ENCODE measurements at places on chromosomes 6 and 20.

GRCh38 chr6:101816716-101817115 lies 423.2 kb downstream of the GRIK2 start:
- H3K27ac ChIP-seq: no peak overlapping the region
- H3K27me3 ChIP-seq: no peaks in the 10 kb centered on the region
- no peak for DNase-seq
- H3K4me3 ChIP-seq: no peak overlapping the region
- no peaks in the 10 kb centered on the region for H3K4me1 ChIP-seq

GRCh38 chr6:64459411-64459944 lies 823.9 kb downstream of the PHF3 start:
- no peaks in the 10 kb centered on the region for H3K27me3 ChIP-seq
- H3K36me3 ChIP-seq: no peaks in the 10 kb centered on the region
- no peak for DNase-seq
- H3K27ac ChIP-seq: no peak overlapping the region
- H3K4me3 ChIP-seq: no peak overlapping the region
- no peaks in the 10 kb centered on the region for H3K4me1 ChIP-seq

- H3K36me3 ChIP-seq: no peaks in the 10 kb centered on the region
- H3K4me3 ChIP-seq: no peak overlapping the region
- no peaks in the 10 kb centered on the region for H3K27me3 ChIP-seq
- H3K4me1 ChIP-seq: no peaks in the 10 kb centered on the region
Measured at GRCh38 chr6:77143659-77144447, 319.4 kb downstream of the HTR1B start.

DNA sequence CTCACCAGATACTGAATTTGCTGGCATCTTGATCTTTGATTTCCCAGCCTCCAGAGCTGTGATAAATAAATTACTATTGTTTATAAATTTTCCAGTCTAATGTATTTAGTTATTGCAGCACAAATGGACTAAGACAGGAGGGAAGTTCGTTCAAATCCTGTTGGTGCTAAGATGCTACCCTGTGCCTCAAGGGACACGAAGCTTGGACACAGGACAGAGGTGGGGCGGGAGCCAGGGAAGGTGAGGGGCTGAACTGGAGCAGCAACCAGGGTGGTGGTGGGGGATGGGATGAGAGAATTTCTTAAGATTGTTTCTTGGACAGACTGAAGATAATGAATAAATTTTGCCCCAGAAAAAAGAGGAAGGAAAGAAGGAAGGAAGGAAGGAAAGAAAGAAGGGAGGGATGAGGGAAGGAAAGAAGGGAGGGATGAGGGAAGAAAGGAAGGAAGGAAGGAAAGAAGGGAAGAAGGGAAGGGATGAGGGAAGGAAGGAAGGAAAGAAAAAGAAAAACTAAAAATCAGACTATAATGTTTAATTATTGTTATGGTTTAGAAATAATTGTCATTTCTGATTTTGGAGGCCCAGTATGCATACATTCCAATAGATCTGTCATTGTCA lies 127.2 kb downstream of the CDC5L start:
- H3K4me1 ChIP-seq: no peaks in the 10 kb centered on the region
- DNase-seq: no peak
- H3K27me3 ChIP-seq: no peaks in the 10 kb centered on the region
- H3K27ac ChIP-seq: no peak overlapping the region
- H3K36me3 ChIP-seq: no peaks in the 10 kb centered on the region

- no peak overlapping the region for H3K4me3 ChIP-seq
- no peaks in the 10 kb centered on the region for H3K27me3 ChIP-seq
Measured at GRCh38 chr6:16965689-16966088, 136.2 kb upstream of the STMND1 start.

DNA sequence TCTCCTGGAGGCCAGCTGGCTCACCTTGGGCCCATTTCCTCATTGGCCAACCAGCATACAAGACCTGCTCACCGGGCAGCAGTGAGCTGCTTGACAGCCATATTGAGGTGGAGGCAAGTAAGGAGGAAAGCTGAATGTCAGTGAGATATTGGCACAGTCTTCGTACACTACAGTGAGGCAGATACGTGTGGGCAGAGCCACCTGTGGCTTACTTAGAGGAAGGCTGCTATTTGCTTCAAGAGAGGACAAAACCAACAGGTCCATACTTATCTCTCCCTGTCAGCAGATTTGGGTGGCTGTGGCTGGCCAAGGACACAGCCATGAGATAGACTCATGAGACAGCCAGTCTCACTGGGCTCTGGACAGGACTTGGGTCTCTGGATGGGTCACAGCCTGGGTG lies 15.1 kb upstream of the MCM3 start:
- H3K4me1 ChIP-seq: peaks cover under 1% of the 10 kb centered on the region
- no peak overlapping the region for H3K4me3 ChIP-seq
- H3K27me3 ChIP-seq: no peaks in the 10 kb centered on the region
- no peaks in the 10 kb centered on the region for H3K36me3 ChIP-seq
- DNase-seq: no peak

DNA sequence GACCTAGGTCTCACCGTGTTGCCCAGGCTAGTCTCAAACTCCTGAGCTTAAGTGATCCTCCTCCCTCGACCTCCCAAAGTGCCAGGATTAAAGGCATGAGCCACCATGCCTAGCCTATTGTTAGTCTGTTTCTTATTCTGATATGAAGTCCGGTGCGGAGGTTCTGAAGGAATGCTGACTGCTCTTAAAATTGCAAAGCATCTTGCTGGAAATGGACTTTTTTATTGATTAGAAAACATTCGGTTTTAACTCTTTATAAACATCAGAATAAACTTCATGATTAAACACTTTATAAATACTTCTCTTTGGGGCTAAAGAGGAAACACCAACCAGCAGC lies 3.2 kb downstream of the TNFAIP3 start:
- DNase-seq: no peak
- H3K4me1 ChIP-seq: no peaks in the 10 kb centered on the region

GRCh38 chr6:170476360-170476759 lies 76.7 kb downstream of the PSMB1 start:
- no peaks in the 10 kb centered on the region for H3K36me3 ChIP-seq
- no peak overlapping the region for H3K4me3 ChIP-seq
- no peaks in the 10 kb centered on the region for H3K27me3 ChIP-seq

DNA sequence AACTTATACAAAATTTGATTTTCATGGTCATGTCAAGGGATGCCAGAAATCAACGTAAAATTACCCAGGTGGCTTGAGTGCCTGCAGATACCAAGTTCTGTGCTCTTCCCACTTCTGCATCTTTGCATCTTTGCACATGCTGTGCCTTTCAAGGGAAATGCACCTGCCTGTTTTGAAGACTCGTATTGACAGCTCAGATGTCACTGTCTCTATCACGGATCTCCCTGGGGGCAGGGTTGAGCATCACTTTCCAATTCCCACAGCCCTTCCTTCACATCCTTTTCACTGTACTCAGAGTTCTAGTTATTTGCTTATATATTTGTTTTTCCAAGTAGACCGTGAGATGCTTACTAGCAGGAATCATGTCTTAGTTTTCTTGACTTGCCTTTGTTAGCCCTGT lies 274.2 kb downstream of the CDH26 start:
- no peaks in the 10 kb centered on the region for H3K36me3 ChIP-seq
- no peak overlapping the region for H3K27ac ChIP-seq
- no peak for DNase-seq
- H3K4me1 ChIP-seq: no peaks in the 10 kb centered on the region
- no peak overlapping the region for H3K4me3 ChIP-seq
- H3K27me3 ChIP-seq: no peaks in the 10 kb centered on the region

DNA sequence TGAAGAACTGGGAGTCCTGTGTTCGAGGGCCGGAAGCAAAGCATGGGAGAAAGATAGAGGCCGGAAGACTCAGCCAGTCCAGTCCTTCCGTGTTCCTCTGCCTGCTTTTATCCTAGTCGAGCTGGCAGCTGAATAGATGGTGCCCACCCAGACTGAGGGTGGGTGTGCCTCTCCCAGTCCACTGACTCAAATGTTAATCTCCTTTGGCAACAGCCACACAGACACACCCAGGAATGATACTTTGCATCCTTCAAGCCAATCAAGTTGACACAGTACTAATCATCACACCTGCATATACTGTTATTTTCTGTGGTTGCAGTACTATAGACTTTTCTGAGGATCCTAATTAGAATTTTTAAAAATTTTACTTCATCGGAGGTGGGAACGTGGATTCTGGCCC lies 21.3 kb downstream of the PCMTD2 start:
- H3K4me1 ChIP-seq: no peaks in the 10 kb centered on the region
- no peak overlapping the region for H3K4me3 ChIP-seq
- no peaks in the 10 kb centered on the region for H3K27me3 ChIP-seq
- no peak for DNase-seq

GRCh38 chr6:157323255-157323965 lies at the start of gene TMEM242:
TSS of gene TMEM242 (minus strand) at chr6:157323519. CDS start at chr6:157323499, 20 bp downstream.
- DNase-seq: peak; percentile 92
- H3K27ac ChIP-seq: peak within 1 kb of the TSS; percentile 96
- H3K4me3 ChIP-seq: peak within 1 kb of the TSS; percentile 81

DNA sequence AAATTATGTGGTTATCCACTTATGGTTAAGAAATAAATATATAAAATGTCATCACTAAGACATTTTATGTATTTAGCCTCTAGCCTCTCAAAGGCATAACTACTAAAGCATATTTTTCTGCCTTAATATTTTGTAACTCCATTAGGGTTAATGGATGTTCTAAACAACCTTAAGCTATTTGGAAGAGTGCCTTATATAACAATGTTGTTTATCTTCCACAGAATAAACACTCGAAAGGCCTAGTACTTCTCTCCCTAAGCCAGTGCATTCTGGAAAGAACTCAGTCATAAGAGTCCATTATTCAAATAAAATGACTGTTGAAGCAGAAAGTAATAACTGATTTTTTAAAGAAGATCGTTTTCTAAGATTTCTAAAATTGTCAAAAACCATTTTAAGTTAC lies 15.0 kb upstream of the PRIM2 start:
- DNase-seq: no peak
- no peaks in the 10 kb centered on the region for H3K27me3 ChIP-seq
- H3K36me3 ChIP-seq: no peaks in the 10 kb centered on the region

DNA sequence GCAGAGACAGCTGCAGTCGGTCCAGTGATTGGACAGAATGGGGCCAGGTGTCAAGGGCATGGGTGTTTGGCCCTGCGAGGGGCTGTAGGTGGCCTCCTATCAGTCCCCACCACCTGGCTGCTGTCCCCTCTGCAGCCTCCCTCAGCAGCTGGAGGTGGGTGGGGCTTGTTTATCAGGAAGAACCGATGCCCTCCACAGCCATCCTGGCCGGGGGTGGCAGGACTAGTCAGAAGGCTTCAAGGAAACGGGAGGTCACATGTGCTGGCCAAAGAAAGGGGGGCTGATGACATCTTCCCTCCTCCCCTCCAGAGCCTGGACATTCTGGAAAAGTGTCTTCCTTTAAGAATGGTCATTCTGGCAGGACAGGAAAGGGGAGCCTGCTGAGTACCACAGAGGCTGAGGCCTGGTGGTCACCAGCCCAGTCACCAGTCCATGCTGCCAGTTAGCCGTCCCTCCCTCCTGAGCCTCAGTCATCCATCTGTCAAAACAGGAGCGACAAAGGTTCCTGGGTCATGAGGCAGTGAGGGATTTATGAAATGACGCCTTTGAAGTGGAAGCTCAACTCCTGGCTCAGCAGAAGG lies 4.1 kb downstream of the FAM210B start:
- peak overlapping the region; percentile 23 for H3K27ac ChIP-seq
- H3K4me3 ChIP-seq: peak overlapping the region; percentile 4
- H3K4me1 ChIP-seq: peaks cover 7% of the 10 kb centered on the region
- peak; percentile 30 for DNase-seq

DNA sequence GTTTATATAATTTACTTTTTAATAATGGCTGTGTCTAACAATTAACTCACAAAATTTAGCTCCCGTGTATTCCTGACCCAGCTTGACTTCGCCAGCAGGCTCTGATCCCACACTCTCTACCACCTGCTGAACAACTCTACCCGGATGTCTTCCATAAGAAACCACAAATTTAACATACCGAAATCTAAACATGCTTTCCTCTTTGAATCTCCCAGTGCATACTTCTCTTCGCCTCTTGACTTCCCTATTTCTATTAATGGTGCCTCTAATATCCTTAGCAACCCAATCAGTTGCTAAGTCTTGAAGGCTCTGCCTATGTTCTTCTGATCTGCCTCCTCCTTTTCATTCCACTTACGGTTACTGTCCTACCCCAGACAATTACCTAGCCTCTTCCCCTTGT lies 4.6 kb upstream of the MYB start:
- no peaks in the 10 kb centered on the region for H3K27me3 ChIP-seq
- no peak overlapping the region for H3K27ac ChIP-seq
- H3K4me1 ChIP-seq: no peaks in the 10 kb centered on the region
- H3K36me3 ChIP-seq: no peaks in the 10 kb centered on the region

GRCh38 chr6:167507376-167507945 lies 182.6 kb downstream of the TTLL2 start:
- H3K4me3 ChIP-seq: no peak overlapping the region
- H3K36me3 ChIP-seq: no peaks in the 10 kb centered on the region
- DNase-seq: no peak
- no peaks in the 10 kb centered on the region for H3K4me1 ChIP-seq
- H3K27ac ChIP-seq: no peak overlapping the region

DNA sequence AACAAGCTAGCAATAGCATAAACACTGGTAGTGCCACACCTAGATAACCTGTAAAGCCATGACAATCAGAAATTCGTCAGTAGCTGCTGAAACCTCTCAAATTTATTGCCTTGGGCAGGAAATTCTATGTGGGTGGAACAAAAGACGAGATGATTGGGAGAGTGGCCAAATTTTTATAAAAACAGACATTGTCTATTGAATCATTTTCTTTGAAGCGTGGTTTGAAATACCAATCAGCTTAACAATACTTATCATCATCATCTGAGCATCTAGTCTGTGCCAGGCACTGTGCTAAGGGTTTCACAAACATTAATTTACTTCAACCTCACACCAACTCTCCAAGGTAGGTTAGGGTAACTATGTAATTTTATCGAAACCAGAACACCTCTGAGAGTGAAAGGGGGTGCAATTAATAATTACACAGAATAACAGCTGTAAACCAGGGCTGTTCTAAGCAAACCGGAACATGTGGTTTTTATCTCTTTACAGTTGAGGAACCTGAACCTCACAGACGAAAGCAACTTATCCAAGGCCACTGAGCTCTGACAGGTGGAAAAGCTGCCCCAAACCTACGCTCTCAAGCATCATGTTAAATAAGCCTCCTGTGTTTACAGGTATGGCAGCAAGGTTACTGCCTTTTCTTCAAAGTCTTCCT lies 43.4 kb downstream of the NHSL1 start:
- peaks cover 8% of the 10 kb centered on the region for H3K4me1 ChIP-seq
- peak overlapping the region; percentile 56 for H3K27ac ChIP-seq
- no peak for DNase-seq
- H3K36me3 ChIP-seq: no peaks in the 10 kb centered on the region
